A172 (cell line): ENCODE measurements at places on chromosomes 12 and 14. TPM values are rescaled to one million over a fixed set of nuclear protein-coding genes. Genes with fewer than 3 reads are reported as not detected.
A peak's percentile ranks its signal among the peaks of the same experiment; 100 is the strongest.

- no peak for DNase-seq
These were observed 88.3 kb upstream of the MDM1 start for GRCh38 chr12:68420225-68421010.

DNA sequence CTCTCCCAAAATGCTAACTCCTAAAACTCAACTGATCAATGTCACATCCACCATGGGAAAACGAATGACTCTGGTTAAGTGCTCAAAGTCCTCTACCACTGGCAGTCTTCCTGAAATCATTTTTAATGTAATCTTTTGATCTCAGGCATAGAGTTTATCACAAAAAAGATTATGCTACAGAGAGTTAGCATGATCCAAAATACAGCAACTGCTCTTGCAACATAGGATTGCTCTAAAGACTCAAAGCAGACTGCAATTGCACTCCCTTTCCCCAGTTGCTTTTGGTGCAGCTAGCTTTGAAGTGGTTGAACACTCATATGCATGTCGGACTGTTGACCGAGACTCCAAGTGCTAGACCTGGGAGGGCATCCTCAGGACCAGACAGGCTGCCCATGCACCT is 109.3 kb downstream of the C12orf42 start:
- DNase-seq, result no peak

DNA sequence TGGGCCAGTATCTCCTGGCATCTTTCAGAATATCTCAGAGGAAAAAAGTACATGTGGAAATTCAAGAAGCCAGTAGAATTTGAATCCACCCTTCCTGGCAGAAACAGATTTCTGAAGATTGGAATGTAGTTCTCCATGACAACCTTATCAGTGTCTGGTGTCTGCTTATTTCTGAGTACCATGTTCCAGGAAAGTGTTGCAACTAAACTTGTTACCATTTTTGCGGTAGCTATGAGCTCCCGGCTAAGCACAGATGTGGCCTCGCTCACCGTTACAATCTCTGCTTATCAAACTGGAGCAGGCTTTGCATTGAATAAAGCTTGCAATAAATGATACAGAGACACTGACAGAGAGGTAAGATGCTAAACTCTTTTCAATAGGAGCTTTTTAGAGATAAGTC is 13.0 kb upstream of the ITPR2 start:
- peak; percentile 60 for DNase-seq

DNA sequence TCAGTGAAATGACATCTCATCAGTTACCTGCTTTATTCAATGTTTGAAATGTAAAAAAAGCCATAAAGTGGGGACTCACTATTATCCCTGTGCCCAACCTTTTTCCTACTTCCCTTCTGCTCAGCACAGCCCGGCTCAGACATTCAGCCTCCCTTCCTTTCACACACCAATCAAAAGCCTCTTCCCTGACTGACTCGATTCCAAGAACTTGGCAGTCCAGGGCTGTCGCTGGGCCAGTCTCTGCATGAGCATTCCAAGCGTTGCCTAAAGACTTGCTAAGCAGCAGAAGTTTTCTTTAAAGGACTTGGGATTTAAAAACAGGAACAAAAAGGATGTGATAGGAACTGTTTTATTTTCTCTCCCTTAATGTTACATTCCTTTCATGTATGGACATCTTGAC is 22.7 kb downstream of the ITPR2 start:
- DNase-seq, result peak; percentile 27

DNA sequence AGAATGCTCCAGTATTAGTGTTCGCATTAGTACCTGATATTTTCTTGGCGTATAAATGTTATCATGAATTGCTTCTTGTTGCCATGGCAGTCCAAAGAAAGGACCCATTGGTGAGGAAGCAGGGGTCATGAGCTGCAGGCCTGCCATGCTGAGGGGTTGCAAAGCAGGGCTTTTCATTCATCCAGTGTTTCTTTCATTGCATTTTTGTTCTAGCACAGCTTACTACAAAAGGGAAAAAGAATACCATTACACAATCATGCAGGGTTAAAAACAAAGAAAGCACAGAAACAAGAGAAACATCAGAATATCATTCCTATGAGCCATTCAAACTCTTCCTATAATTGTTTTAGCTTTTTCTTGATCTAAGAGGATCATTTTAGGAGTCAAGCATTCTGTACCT is 24.0 kb downstream of the DICER1 start:
- no peak for DNase-seq

DNA sequence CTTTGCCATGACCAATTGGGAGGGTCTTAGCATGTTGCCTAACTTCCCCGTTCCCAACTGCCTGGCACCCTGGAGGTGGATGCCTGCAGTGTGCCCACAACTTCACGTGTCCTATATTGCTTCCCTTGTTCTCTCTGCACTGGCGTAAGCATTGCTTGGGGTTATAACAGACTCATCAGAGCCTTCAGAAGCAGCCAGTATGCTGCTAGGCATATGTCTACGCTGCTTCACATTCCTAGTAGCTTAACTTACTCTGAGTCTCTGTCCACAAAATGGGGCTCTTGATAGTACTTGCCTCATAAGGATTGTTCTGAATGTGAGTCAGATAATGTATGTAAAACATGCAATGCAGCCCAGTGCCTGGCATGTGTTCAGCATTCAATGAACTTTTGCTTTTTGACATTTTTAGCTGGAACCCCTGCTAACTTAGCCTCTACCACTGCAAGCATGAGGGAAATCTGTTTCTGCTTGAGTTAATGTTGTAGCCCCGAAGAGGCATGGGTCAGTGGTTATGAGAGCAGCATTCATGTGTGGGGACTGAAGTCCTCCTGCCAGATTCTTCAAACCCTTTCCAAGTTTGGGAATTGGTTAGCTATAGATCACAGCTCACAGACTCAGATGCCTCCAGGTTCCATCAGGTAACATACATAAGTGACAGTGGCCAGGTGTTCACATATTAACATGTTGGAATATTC is 2.8 kb downstream of the SLC5A8 start:
- no peak for DNase-seq

GRCh38 chr12:81949841-81950308 is 190.7 kb upstream of the PPFIA2 start:
- DNase-seq, result no peak

GRCh38 chr12:132392389-132393244 is 63.2 kb upstream of the GALNT9 start:
- DNase-seq, result no peak

DNA sequence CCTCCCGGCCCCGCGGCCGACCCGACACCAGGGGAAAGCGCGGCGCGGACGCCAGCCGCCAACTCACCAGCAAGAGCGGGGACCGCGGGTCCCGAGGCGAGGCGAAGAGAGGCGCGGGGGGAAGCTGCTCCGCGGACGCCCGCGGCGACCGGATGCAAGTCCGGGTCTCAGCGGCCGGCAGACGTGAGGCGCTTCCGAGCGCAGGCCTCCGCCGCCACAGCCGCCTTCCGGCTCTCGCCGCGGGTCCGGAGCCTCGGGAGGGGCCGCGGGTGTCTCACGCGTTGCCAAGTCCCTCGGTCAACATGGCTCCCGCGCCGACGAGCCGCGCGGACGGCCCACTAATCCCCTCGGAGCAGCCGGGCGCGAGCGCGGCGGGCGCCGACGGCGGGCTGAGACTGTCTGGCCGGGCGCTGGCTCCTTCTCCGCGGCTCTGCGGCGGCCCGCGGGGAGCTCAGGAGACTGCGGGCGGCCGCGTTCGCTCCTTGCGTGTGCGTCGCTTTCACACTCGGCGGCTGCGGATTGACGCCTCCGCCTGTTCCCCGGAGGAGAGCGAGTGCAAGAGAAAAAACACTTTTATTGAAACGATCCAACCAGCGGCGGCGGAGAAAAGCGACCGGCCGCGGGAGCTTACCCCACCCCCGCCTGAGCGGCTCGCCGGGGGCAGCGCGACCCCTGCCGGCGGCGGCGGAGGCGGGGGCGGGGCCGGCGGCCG is at the start of gene CDK17:
TSS of gene CDK17 (minus strand) at position 521 of the 712 bp plus-strand sequence. CDS start 65,603 bp downstream, outside the sequence.
- DNase-seq, result peak; percentile 53

GRCh38 chr12:102029141-102029540 is 32.6 kb downstream of the WASHC3 start:
- no peak for DNase-seq

GRCh38 chr14:55893705-55894104 is 224.5 kb upstream of the PELI2 start:
- DNase-seq, result no peak

GRCh38 chr12:115481141-115481540 is 796.4 kb downstream of the MED13L start:
- no peak for DNase-seq

- peak; percentile 85 for DNase-seq
These were observed 162.6 kb downstream of the MYRFL start for GRCh38 chr12:69987579-69988091.

DNA sequence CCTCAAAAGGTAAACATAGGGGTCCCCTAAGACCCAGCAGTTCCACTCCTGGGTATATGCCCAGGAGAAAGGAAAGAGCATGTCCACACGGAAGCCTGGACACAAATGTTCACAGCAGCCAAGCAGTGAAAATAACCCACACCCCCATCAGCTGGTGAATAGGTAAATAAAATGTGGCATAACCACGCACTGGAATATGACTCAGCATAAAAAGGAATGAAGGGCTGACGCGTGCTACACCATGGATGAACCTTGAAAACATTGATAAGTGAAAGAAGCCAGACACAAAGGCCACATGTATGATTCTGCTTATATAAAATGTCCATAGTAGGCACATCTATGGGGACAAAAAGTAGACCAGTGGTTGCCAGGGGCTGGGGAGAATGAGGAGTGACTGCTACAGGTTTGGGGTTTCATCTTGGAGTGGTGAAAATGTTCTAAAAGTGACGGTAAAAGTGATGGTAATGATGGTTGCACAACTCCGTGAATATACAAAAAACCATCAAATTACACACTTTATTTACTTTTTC is 3.8 kb upstream of the SCARB1 start:
- peak; percentile 39 for DNase-seq

The TBX3 gene
- total RNA-seq, result 3.3 TPM in 2 replicates

The METTL17 gene
- total RNA-seq, result 55.4 and 71.8 TPM in 2 replicates

The GRIN2B gene
- total RNA-seq, result not detected in 2 replicates

The STXBP6 gene
- 3.9 and 7.6 TPM in 2 replicates for total RNA-seq
